H1 (cell line): ENCODE measurements at places on chromosomes 3 and 15.

DNA sequence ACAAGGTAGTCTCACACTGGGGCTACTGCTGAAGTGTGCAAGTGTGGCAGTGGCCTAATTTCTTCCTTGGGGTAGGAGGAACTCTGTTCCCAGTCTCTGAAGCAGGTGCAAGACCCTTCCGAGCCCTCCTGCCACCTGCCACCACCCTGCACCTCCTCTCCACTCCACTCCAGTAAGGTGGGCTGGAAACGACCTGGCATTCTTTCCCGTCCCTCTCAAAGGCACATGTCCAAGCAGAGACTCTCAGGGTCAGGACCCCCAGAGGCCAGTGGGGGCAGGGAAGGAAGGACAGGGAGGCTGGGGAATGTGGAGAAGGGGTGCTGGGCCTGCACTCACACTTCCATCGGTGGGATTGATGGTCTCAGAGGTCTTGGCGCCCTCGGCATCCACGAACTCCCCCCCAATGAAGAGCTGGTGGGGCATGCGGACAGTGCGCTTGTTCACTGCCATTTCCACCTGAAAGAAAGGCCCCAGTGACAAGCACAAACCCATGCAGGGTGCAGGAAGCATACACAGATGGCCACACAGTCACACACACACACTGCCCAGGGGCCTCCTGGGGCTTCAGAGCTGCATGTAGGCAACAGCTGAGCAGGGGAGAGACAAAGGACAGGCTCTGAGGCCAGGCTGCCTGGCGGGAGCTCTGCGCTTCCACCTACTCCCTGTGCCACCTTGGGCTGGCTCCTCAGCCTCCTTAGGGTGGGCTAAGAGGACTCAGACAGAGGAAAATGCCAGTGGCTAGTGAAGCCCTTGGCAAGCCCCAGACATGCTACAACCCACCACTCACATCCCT, 43.8 kb downstream of the ALDH1L1 start:
- DNase-seq = no peak

DNA sequence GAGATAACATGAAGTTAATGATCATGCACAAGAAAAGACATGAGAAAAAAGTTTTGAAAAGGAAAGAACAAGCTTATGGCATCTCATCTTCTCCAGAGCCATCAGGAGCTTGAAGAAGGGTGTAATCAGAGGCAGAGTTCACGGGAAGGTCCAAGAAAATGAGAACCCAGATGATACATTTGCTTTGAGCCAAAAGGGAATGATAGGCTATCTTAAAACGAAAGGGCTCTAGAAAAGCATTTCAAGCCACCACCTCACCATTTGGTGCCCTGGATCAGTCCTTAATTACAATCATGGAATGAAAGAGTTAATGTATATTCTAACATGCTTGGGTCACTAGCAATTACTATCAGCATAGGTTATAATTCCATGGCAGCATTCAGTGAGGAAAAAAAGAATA, 781.8 kb downstream of the ROBO1 start:
- DNase-seq = no peak

DNA sequence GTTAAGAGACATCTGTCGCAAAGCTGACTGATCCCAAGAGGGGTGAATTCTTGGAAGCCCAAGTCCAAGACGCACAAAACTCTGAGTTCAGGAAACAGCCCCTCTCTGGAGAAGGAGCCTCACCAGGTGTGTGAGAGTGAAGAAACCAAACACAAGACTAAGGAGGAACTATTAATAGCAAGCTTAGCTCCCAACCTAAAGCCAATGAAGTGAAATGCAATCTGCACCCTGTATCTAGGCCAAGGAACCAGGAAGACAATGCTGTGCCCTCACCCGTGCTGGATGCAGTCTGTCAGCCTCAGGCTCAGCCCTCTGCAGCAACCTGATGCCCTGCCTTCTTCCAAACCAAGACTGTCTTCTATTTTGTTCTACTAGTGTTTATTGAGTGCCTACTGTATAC, 22.5 kb upstream of the THBS1 start:
- DNase-seq = no peak

DNA sequence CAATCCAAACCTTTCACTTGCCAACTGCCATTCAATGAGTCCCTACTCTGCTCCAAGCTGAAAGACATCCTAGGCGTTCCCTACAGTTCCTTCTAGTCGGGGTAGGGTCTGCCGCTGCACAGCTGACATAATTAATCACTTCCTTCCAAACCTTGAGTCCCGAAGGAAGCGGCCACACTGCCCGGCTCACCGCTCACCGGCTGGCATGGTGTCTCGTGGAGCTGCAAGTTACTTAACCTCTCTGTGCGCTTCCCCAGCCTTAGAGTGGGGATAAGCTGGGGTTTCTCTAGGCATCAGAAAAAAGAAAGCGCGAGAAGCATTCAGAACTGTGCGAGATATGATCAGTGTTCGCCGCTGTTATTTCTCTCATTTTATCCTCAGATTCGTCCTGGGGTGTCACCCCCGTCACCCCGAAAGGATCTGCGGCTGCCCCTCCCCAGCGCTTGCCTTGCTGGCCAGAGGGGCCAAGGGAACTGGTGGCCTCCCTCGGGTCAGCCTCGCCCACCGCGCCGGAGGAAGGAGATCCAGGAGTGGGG, 748 bp downstream of the MRPS25 start:
- no peak for DNase-seq

DNA sequence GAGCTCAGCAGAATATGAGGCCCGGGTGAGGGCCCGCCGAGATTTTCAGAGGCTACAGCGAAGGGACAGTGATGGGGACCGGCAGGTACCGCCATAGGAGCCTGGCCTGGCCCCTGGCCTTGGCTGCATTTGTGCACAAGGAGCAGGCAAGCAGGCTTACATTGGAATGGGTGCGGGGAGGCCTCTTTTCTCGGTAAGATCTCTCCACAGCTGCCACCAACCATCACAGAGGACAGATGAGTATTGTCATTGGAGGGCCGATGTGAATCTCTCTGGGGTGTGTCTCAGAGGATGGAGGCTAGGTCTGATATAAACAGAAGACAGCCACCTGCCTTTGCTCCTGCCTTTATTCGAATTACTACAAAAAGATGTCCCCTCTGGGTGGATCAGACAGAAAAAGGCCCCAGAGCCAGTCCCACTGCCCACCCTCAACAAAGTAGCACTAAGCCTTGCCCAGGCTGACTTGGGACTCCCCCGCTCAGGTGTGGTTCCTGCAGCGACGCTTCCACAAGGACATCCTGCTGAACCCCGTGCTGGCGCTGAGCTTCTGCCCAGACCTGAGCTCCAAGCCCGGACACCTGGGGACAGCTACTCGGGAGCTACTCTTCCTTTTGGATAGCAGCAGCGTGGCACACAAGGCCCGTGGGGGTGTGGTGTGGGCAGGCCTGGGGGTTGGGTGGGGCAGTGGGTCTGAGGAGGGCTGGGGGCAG, 5.4 kb downstream of the VWA5B2 start:
- no peak for DNase-seq

- no peak for DNase-seq
Observed at GRCh38 chr15:43249699-43250203, 17.0 kb downstream of the TGM5 start.

GRCh38 chr15:93270937-93271467, 182.0 kb upstream of the RGMA start:
- no peak for DNase-seq

- DNase-seq = no peak
Observed at GRCh38 chr3:188589071-188589470, 435.1 kb downstream of the LPP start.
